ENCODE measurements at places on chromosomes 4 and X.

DNA sequence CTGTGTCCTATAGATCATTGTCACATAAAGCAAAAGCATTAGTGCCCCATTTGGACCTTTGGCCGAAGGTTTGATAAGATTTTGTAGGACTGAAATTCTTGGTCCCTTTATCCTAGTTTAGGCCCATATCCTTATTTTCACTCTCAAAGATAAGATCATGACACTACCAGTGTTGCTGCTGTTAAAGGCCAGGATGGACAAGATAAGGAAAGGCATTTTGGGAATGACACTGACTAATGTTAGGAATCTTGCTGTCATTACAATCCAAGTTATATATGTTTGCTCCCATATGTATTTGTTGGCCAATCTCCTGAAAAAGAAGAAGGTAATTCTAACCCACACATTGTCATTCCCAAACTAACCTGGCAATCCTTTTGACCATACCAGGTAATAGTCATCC, 101.3 kb upstream of the VAMP7 start:
- H3K27me3 ChIP-seq, result no peaks in the 10 kb centered on the region
- no peaks in the 10 kb centered on the region for H3K4me1 ChIP-seq
- H3K4me3 ChIP-seq, result no peak overlapping the region
- no peak overlapping the region for H3K27ac ChIP-seq

DNA sequence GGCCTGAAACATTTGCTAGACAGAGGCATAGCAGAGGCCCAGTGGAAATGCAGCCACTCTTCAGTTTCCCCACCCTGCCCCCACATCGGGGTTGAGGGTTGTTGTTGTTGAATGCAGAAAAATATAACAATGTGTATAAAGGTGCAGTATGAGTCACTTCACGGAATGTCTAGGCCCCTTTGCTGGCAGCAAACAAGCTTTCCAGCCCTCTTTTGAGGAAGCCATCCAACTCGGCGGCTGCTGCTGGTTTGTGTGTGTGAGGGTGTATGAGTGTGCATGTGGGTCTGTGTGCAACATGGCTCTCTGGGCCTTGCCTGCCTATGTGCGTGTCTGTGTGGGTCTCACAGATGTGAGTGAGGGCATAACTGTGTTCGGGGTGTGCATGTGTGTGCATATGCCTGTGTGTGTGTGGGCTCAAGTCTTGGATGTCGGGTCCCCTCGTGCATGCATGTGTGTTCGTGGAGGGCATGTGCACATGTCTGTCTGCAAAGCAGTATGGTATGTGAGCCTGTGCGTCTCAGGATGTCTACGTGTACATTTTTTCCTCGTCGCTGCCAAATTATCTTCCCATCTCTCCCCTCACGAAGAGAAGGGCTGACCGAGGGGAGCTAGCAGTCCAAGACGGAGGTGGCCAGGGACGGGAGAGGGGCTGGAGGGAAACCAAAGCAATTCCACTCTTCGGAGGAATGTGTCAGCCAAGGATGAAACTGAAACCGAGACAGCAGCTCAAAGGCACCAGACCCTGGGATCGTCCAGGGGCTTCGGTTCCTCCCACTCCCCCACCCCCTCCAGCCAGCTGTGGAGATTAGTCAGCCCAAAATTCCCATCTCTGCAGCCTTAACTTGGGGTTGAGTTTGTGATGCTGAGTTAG, 8.4 kb upstream of the ELF4 start:
- DNase-seq, result no peak
- no peaks in the 10 kb centered on the region for H3K36me3 ChIP-seq
- H3K4me3 ChIP-seq, result no peak overlapping the region
- H3K27me3 ChIP-seq, result no peaks in the 10 kb centered on the region
- H3K27ac ChIP-seq, result peak overlapping the region; percentile 71

GRCh38 chr4:3827616-3828492, 61.7 kb downstream of the ADRA2C start:
- no peak for DNase-seq
- H3K36me3 ChIP-seq, result no peaks in the 10 kb centered on the region
- H3K27ac ChIP-seq, result peak overlapping the region; percentile 43
- peaks cover 2% of the 10 kb centered on the region for H3K4me1 ChIP-seq

GRCh38 chr4:141021397-141022110, 111.7 kb downstream of the RNF150 start:
- H3K36me3 ChIP-seq, result no peaks in the 10 kb centered on the region
- H3K27ac ChIP-seq, result peak overlapping the region; percentile 57
- H3K4me1 ChIP-seq, result no peaks in the 10 kb centered on the region
- no peaks in the 10 kb centered on the region for H3K27me3 ChIP-seq
- DNase-seq, result no peak
- no peak overlapping the region for H3K4me3 ChIP-seq

DNA sequence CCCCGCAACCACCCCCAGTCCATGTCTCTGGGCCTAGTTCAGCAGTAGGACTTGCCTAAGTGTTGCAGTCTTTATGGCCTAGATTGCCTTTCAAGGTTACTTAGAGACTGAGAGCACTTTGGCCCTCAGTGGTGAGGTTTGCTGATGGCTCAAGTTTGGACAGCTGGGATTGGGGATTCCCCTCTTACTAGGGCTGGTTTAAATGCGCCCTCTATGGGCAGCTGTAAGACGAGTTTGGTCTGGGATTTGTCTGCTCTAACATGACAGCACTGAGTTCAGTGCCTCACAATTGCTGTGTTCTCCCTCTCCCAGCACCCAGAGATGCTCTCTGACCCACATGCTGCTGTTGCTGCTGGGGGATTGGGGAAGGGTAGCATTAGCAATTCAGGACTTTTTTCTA, 23.1 kb downstream of the DACH2 start:
- no peaks in the 10 kb centered on the region for H3K4me1 ChIP-seq
- no peak for DNase-seq
- no peaks in the 10 kb centered on the region for H3K36me3 ChIP-seq
- no peak overlapping the region for H3K27ac ChIP-seq
- no peak overlapping the region for H3K4me3 ChIP-seq
- H3K27me3 ChIP-seq, result no peaks in the 10 kb centered on the region

All from ascending aorta (tissue), 2 donors.